DMS153 (cell line): ENCODE measurements at places on chromosomes 5 and 9.
A peak's percentile ranks its signal among the peaks of the same experiment; 100 is the strongest.

DNA sequence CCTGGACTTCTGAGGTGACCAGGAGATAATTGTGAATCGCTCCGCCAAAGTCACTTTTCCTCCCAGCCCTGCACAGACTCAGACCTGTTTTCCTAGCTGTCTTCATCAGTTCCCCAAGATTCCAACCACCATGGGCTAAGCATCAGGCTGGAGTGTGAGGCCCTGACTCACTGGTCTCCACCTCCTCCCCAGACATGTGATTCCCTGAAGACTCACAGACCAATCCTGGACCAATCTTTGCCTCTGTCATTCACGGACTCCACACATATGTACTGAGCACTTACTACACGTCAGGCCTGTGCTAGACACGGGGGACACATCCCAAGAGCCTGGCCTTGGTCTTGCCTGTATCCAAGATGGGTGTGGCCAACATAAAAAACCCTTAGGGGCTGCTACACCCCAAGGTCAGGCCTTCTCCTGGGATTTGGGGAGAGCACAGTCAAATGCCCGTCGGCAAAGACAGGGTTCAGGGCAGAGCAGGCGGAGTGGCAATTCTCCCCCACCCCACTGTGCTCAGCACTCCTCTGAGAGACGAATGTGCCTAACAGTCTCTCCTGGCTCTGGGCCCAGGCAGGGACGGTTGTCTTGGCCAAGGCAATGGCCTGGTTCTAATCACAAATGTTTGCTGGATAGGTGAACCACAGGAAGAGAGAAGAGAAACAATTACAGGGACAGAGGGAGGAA, 11.9 kb downstream of the EEIG1 start:
- peak; percentile 28 for DNase-seq

DNA sequence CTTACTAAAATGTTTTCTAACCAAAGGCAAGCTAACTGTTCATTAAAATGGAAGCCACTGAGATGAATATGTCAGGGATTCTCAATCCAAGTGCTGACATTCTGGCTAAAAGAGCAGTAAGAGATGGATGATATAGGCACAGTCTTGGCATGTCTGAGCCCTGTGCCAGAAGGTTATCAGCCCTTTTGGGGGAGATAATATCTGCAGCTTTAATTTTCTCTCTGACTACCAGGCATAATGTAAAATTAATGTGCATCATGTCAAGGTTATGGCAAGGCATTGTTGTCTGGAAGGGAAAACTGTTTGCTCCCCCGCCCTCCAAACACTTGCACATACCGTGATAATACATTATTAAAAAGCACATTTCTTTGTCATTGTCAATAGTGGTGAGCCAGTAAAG, 609.8 kb downstream of the ZNF608 start:
- DNase-seq, result no peak

DNA sequence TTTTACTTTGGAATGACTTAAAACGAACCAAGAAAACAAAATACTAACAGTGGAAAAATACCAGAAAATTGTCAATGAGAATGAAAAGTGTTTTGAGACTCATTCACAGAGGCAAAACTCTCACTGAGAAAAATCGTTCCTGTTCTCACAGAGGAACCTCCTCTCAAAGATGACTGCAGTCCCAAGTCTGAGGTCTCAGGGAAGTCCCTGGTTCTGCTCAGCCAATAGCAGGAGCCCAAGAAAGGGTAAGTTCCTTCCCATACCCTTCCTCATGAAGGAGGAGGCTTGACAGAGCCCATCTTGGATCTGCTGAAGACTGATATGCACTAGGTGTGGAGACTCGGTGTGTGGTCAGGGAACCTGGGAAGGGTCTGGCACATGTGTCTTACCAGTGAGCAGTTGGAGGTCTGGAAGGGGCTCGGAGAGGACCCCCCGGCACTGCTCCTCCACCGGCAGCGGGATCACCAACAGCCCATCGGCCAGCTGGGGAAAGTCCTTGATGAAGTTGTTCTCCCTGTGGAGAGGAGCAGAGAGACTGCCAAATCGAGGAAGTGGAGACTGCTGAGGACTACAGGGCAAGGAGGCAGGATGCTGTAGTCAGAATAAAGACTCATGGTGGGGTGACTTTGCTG, 46.0 kb downstream of the TRIM32 start:
- no peak for DNase-seq

DNA sequence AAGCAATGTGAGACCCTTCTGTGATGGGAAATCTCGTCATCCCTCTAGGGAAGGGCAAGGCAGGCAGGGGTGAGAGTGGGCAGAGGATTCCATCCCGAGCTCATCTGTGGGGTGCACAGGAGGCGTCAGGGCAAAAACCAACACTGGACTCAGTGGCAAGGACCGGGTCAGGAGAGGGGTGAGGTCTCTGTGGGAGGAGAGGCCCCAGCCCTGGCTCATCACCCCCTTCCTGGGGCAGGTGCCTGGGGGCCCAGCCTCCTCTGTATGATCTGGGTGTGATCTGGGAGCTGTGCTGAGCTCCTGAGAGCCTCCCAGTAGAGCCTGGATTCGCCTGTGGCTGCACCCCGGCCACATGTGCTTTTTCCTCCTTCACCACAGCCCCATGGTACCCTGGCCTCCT, 597 bp downstream of the SPATA31E1 start:
- no peak for DNase-seq

- peak; percentile 99 for DNase-seq
Measured at GRCh38 chr9:133030317-133031129, at the start of gene GTF3C5. TSS of gene GTF3C5 (plus strand) at chr9:133030997. CDS start at chr9:133031012, 15 bp downstream.
